ENCODE measurements at places on chromosomes 3 and 15.
A peak's percentile ranks its signal among the peaks of the same experiment; 100 is the strongest.

DNA sequence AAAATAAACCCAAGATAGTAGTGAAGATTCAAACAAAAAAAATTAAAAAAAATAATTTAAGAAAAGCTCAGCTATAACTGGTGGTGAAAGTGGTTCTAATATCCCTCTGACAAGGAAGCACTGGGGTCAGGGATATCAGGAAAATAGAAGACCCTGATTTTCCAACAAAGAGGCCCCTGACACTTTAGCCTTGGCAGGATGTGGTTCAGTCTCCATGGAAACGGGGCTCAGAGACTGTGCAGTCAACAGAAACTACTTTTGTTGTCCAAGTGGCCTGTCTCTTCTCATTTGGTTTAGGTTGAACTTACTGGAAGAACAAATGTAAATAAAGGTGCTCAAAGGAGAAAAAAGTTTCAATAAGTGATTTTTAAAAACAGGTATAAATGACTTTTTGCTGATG lies 27.2 kb downstream of the INTS14 start:
- DNase-seq: peak; percentile 23

GRCh38 chr3:30505866-30506520 lies 100.4 kb upstream of the TGFBR2 start:
- DNase-seq: no peak

- no peak for DNase-seq
These were observed 29.8 kb downstream of the ADAMTS17 start for GRCh38 chr15:100311833-100312476.

- DNase-seq: peak; percentile 8
These were observed 5.9 kb downstream of the LMCD1 start for GRCh38 chr3:8507496-8507895.

GRCh38 chr15:49436751-49437150 lies 13.7 kb downstream of the FGF7 start:
- no peak for DNase-seq

- DNase-seq: no peak
These were observed 215.9 kb upstream of the PEX5L start for GRCh38 chr3:180252683-180253082.

- DNase-seq: peak; percentile 31
These were observed 90.1 kb downstream of the VGLL4 start for GRCh38 chr3:11553436-11554235.

GRCh38 chr3:190180268-190180667 lies 59.6 kb upstream of the P3H2 start:
- DNase-seq: peak; percentile 60

DNA sequence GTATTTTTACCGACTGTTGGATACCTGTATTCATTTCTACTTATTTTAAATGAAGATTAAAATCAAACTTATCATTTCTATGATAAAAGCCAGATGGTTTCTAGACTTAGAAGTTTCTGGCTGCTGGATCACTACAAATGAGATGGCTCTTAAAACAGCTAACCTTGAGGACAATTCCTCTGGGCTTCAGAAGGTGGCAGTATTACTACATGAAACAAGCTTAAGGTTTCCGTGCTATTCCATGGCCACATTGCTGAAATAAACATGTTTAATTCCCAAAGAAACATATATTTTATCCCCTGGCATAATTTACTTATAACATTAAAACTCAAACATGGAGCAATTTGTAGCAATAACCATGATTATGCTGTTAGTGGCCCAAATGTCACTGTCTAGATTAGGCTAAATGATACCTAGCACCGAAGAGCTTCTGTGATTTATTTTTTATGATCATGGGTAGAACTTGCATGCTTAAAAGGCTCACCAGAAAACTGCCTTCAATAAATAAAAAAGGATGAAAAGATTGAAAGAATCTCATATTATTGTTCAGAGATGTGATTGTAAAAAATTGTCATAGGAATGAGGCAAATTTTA lies 204.0 kb upstream of the NANOGP8 start:
- DNase-seq: peak; percentile 80

- DNase-seq: peak; percentile 59
These were observed 51.6 kb upstream of the CMTM7 start for GRCh38 chr3:32340039-32340438.

GRCh38 chr3:18772699-18773305 lies 347.7 kb upstream of the SATB1 start:
- no peak for DNase-seq

DNA sequence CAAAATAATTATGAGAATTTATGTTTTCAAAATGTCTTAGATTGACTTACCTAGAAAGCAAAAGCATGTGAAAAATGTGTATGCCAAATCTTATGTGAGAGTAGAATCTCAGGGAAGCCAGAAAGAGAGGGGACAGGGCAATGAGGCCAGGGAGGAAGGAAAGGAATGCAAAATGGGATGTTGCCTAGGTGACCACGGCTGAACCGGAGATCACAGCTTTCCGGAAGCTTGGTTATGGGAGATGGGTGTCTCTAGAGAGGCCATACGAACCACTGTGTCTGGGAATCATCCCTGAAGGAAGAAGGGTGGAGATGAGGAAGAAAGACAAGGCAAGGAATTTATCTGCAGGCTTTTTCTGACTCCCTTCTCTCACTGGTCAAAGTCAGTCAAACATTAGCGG lies 76.0 kb downstream of the SUCLG2 start:
- no peak for DNase-seq
